ENCODE measurements at places on chromosomes 1 and 21.

DNA sequence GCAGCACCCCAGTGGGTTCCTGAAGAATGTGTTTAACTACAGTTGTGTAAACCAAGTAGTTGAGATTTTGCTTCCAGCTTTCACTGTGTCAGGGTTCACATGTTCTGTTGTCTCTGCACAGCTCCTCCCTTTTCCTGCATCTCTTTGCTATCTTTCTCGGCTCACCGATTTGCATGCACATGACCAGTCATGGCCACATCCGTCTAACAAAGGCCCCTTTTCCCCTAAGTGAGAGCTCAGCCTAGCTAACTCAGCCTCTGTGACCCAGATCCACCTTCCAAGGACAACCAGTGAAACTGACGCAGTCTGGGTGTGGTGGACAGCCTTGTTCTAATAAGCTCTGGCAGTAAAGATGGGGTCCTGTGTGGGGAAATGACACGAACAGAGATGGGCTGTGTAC lies 101.1 kb downstream of the ZP4 start:
- DNase-seq: no peak

GRCh38 chr1:203147376-203147775 lies 19.9 kb downstream of the ADORA1 start:
- DNase-seq: no peak

- DNase-seq: no peak
Observed at GRCh38 chr1:46592823-46593222, 11.2 kb downstream of the MKNK1 start.

GRCh38 chr1:24481843-24482610 lies 20.6 kb upstream of the RCAN3 start:
- no peak for DNase-seq

DNA sequence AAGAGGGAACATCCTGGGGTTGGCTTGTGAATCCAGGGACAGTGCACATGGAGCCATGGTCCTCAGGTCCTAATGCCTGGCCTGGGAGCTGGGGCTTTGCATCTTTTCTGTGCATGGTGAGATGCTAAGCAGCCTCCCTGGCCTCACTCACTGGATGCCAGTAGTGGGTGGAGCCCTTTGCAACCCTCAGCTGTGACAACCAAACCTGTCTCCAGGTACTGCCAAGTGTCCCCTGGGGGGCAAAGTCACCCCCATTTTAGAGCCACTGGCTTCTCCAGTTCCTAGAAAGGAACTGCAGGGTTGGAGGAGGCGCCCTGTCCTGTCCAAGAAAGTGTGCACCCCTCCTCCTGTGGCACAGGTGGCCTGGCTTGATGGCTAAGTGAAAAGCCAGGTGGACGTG lies 44.6 kb upstream of the GRIK3 start:
- DNase-seq: no peak

GRCh38 chr1:116377541-116378529 lies 4.8 kb downstream of the ATP1A1 start:
- no peak for DNase-seq

DNA sequence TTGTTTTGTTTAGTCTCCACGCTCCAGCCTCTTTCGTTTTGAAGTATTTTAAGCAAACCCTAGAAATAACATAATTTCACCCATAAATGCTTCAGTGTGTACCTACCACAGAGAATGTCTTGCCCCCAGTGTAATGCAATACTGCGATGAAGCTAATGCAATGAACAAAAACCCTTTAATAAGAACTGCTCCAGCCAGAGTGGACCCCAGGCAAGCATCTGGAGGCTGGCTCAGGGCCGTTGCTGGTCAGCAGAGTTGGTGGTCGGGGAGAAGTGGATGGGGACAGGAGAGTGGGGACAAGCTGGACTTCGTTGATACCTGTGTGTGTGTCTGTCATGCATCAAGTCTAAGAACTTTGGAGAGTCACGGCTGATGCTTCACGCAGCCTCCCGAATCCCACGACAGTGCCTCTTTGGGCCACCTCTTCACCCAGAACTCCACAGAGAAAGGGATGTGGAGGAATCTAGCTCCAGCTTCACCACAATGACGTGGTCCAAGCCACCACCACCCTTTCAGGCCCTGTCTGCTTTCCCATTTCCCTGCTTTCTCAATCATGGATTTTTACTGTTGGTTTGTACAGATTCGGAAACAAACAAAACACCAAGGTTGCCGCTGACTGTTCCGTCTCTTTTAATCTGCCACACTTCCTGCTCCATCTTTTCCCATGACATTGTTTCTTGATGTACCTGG lies 108.6 kb upstream of the ERRFI1 start:
- no peak for DNase-seq

GRCh38 chr1:243267914-243268653 lies 12.2 kb downstream of the SDCCAG8 start:
- DNase-seq: no peak

DNA sequence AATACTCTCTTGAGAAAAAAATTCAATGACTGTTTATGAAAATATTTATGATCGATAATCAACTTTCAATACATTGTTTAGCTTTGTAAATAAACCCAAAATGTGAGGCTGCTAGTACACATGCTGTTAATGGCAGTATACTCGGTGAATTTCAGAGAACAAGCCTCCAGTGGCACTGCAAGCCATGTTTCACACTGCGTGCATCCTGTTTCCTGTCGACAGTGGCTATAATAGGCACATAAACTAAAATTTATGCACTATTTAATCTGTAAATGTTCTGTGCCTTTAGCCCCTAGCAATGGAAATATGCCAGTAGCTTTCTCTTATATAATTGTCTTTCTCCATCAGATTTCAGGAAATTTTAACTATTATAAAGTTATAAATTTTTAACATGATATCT lies 26.3 kb upstream of the RGS18 start:
- DNase-seq: no peak

- no peak for DNase-seq
Observed at GRCh38 chr1:106232128-106232527, 824.3 kb upstream of the PRMT6 start.

- DNase-seq: no peak
Observed at GRCh38 chr1:95382000-95382786, 148.2 kb downstream of the RWDD3 start.

GRCh38 chr1:54604572-54605370 lies 18.6 kb downstream of the FAM151A start:
- DNase-seq: no peak

- no peak for DNase-seq
Observed at GRCh38 chr1:236545621-236546169, 21.9 kb downstream of the LGALS8 start.

- no peak for DNase-seq
Observed at GRCh38 chr1:52925571-52926005, 1.5 kb upstream of the SCP2 start.

- DNase-seq: no peak
Observed at GRCh38 chr1:59357645-59358320, 60.9 kb downstream of the FGGY start.

DNA sequence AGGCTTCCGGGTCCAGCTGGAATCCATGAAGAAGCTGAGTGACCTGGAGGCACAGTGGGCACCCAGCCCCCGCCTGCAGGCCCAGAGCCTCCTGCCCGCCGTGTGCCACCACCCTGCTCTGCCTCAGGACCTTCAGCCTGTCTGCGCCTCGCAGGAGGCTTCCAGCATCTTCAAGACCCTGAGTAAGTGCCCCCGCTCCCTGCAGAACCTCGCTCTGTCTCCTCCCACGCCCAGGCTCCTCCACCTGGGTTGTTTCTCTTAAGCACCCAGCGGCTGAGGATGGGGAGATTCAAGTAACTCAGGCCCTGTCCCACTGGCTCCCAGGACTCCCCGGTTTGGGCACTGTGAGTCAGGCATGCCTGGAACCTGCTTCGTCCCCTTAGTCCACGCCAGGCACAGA lies 1.5 kb downstream of the GUCA2B start:
- no peak for DNase-seq

DNA sequence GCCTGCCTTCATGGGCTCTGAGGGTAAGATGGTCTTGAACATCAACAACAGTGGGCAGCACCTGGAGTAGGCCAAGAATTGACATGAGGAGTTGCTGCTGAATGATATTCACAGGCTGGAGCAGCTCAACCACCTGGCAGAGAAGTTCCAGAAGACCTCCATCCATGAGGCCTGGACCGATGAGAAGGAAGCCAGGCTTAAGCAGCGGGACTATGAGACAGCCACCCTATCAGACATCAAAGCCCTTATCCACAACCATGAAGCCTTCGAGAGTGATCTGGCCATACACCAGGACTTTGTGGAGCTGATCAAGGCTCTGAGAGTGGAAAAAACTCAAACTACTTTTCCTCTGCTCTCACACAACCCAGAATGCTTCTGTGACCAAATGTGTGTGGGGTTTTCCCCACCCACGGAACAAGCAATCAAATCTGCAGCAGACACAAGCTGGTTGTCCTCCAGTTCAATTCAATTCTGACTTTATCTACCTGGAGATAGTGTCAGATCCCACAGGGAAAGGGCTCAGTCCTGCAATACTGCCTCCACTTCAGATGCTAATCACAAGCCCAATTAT lies 12.1 kb upstream of the EPHA10 start:
- DNase-seq: no peak

- peak; percentile 29 for DNase-seq
Observed at GRCh38 chr1:119712342-119713038, 756 bp downstream of the PHGDH start.

DNA sequence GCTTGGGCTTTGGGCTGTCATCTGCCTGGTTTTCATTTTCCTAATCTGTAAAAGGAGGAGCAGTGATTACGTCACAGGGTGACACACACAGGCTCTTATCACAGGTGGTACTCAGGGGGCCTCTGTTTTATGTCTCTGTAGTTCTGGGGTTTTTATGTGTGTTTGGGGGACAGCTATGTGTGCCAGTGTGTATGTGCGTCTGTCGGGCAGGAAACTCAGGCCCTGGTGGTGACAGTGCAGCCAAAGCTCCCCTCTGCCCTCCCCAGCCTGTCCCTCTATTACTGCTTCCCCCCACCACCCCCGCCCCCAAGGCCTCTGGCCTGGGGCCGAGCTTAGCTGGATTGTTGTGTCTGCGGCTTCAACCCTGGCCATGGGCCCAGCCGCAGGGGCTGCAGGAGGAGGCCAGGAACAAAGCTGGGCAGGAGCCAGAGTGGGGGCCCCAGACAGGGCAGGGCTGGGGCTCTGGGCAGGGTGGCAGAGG lies 13.3 kb downstream of the MFAP2 start:
- no peak for DNase-seq

DNA sequence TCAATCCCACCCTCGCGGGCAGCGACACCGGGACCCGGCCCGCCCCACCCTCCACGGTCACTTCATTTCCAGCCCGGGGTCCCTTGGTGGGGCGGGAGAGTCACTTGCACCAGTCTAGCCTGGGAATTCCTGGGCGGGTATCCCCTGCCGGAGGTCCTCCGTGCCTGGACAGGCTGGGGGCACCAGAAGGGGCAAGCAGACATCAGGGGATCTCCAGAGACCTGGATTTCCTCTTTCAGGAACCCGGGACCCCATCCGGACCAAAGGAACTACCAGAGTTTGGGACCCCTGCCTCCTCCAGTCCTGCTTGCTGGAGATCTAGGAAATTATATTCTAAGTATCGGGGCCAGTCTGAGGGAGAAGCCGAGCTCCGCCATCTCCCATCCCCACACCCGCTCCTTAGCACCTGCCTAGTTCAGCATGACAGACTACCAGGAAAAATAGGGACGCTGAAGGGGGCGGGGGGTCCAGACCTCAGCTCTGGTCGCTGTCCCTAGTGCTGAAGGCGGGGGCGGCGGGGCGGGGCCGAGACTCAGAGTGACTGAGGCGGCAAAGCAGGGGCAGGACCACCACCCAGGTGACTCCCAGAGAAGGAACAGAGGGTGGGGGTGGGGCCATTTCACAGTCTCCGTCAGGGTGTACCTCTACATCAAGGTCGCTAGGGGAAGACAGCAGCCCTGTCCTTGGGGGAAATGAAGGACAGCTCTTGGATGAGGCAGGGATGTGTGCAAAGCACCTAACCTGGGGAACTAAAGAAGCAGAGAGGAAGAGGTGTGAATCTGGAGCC lies 832 bp downstream of the HCN3 start:
- peak; percentile 70 for DNase-seq

GRCh38 chr1:20483833-20484518 lies 2.0 kb downstream of the CAMK2N1 start:
- no peak for DNase-seq

DNA sequence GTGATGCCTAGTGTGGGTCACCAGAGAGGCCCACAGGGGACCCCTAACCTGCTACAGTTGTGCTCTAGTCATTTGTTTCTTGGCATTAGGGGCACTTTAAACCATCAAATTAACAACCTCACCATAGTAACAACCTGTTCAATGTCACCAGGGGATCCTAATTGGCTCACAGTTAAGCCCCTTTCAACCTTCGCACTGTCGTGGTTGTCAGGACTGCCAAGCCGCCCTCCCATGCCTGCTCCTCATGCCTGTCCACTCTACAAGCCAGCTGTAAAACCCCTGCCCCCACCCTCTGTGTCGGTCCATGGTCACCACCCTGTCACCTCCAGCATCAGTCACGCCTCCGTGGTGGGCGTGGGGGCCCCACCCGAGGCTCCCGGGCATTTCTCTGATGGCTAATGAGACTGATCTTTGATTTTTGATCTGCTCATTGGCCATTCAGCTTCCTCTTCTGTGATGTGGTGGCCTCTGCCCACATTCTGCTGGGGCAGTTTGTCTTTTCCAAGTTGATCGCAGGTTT lies 96.6 kb downstream of the WDR4 start:
- DNase-seq: no peak

DNA sequence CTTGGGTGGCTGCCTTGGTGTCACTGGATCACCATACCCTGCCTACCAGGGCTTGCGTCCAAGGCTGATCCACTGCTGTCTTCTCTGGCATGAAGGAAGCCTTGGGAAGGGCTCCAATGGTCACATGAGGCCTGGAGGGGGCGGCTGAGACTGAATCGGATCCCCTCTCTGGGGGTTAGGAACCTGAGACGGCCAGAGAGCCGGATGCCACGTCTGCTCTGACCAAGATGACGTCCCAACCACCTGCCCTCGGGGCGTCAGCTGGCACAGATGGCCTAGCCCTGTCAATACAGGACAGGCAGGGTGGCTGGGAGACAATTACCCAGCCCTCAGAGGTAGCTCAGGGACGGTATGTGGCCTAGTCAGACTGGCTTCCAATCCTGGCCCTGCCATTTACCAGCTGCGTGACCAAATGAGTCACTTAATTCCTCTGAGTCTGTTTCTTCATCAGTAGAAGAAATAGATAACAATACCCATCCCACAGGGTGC lies 5.4 kb downstream of the TRIM62 start:
- no peak for DNase-seq

- DNase-seq: no peak
Observed at GRCh38 chr21:15051644-15052458, 12.9 kb downstream of the NRIP1 start.

GRCh38 chr1:202323731-202324130 lies 18.0 kb downstream of the UBE2T start:
- no peak for DNase-seq

DNA sequence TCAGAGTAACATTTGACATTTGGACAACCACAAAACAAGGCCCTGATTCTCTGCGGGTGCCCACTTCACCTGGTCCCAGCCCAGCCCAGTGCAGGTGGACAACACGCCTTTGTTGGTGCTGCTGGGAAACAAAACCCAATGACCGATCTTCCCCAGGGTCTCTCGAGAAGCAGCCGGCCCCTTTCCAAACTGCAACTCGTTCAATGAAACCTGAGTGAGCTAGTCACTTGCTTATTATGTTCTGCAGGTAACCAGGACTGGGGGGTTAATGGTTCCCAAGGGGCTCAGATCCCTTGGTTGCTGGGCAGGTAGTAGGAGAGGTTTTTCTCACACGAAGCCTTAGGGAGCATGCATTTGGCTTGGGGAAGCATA lies 42.9 kb downstream of the ABCG1 start:
- no peak for DNase-seq

GRCh38 chr1:29396438-29397255 lies 160.3 kb downstream of the PTPRU start:
- DNase-seq: no peak

Measured in stimulated activated CD4-positive, alpha-beta T cell treated with anti-CD3 and anti-CD28 coated beads, Interleukin-2, amount 100 ng/mL, for 48 hours (primary cell).